ENCODE measurements at places on chromosomes 12 and 14. TPM values are rescaled to one million over a fixed set of nuclear protein-coding genes. Genes with fewer than 3 reads are reported as not detected.

- H3K4me1 ChIP-seq = no peaks in the 10 kb centered on the region
- H3K4me3 ChIP-seq = no peak overlapping the region
- H3K36me3 ChIP-seq = no peaks in the 10 kb centered on the region
Observed at GRCh38 chr12:76962099-76962498, 83.3 kb upstream of the CSRP2 start.

GRCh38 chr14:62436261-62436660 lies 609.0 kb downstream of the KCNH5 start:
- no peak overlapping the region for H3K4me3 ChIP-seq
- H3K4me1 ChIP-seq = no peaks in the 10 kb centered on the region
- no peaks in the 10 kb centered on the region for H3K36me3 ChIP-seq
- DNase-seq = no peak
- H3K27me3 ChIP-seq = no peaks in the 10 kb centered on the region

PGF gene
- total RNA-seq = 34.4 TPM

DNA sequence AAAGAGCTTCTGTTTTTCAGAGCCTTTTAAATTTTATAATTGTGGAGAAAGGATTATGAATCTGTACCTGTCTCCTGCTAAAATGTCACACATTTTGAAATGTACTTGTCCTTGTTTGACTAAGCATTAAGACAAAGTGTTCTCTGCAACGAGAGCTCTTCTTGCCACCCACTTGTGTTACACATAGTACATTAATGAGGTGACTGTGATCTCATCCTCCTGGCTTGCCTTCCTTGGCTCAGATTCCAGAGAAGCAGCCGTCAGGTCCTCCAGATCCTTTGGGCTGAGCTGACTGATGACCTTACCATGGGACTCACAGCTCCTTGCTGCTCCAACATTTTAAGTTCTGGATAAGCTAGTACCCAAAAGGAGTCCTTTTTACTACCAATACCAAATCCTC lies 81.4 kb downstream of the BBS10 start:
- no peaks in the 10 kb centered on the region for H3K36me3 ChIP-seq
- no peak overlapping the region for H3K27ac ChIP-seq
- H3K27me3 ChIP-seq = no peaks in the 10 kb centered on the region
- peak; percentile 6 for DNase-seq
- H3K4me1 ChIP-seq = peaks cover 3% of the 10 kb centered on the region
- no peak overlapping the region for H3K4me3 ChIP-seq

DNA sequence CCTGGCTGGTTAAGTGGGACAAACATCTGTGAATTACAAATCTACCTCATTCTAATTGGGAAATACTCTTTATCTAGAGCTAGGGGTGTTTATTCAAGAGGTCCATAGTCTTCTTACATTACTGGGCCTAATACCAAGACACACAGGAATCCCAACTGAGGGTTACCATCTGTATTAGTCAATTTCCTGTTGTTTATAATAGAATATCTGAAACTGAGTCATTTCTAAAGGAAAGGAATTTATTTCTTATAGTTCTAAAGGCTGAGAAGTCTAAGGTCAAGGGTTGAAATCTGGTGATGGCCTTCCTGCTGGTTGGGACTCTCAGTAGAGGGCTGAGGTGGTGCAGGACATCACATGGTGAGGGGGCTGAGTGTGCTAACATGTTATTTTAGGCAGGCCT lies 36.0 kb downstream of the RTRAF start:
- H3K36me3 ChIP-seq = peaks cover 26% of the 10 kb centered on the region
- DNase-seq = no peak
- H3K4me1 ChIP-seq = peaks cover 19% of the 10 kb centered on the region
- H3K27me3 ChIP-seq = no peaks in the 10 kb centered on the region
- no peak overlapping the region for H3K4me3 ChIP-seq

GRCh38 chr12:77774761-77775160 lies 55.9 kb upstream of the NAV3 start:
- no peak overlapping the region for H3K4me3 ChIP-seq
- H3K4me1 ChIP-seq = no peaks in the 10 kb centered on the region
- H3K36me3 ChIP-seq = no peaks in the 10 kb centered on the region
- no peak for DNase-seq
- H3K27ac ChIP-seq = no peak overlapping the region
- H3K27me3 ChIP-seq = no peaks in the 10 kb centered on the region

GRCh38 chr12:38516418-38516817 lies 199.8 kb downstream of the ALG10B start:
- DNase-seq = no peak
- H3K36me3 ChIP-seq = no peaks in the 10 kb centered on the region
- no peak overlapping the region for H3K4me3 ChIP-seq
- no peaks in the 10 kb centered on the region for H3K4me1 ChIP-seq

DNA sequence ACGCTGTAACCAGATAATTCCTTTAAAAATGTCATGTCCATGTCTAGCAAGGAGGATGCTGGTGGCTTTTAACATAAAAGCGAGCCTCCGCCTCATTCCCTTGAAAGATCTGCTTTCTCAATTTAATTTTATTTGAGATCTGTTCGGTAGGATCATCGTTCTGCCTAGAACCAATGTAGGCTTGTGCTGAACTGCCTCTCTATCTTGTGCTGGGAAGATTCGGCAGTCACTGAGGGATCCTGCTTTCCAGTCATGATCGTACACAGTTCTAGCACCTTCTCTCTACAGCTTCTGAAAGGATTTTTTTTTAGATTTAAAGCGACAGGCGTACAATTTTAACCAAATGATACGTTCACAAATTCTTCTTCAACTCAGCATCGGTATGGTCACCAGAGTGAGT lies 54.3 kb downstream of the PEBP1 start:
- no peaks in the 10 kb centered on the region for H3K36me3 ChIP-seq
- H3K4me1 ChIP-seq = no peaks in the 10 kb centered on the region
- no peaks in the 10 kb centered on the region for H3K27me3 ChIP-seq
- H3K27ac ChIP-seq = peak overlapping the region; percentile 25
- H3K4me3 ChIP-seq = no peak overlapping the region
- no peak for DNase-seq

GRCh38 chr12:105201299-105201698 lies 34.7 kb downstream of the APPL2 start:
- no peak for DNase-seq
- no peaks in the 10 kb centered on the region for H3K27me3 ChIP-seq
- no peaks in the 10 kb centered on the region for H3K4me1 ChIP-seq

DNA sequence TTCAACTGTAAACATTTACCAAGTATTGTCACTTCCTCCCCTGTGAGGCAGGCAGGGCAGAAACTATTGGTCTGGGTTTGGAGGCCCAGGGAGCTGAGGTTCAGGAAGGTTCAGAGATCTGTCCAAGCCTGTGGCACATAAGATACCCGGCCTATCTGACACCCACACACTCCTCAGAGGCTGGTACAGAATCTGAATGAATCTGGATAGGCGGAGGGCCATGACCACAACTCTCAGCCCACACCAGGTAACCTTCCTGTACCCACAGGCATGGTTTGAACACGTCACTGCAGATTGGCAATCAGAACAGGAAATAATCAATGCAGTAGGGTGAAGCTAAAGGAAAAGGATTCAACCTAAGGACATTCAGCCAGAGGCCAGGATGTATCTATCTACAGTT lies 92.8 kb upstream of the TMCC3 start:
- H3K36me3 ChIP-seq = no peaks in the 10 kb centered on the region
- no peaks in the 10 kb centered on the region for H3K4me1 ChIP-seq
- H3K27ac ChIP-seq = no peak overlapping the region
- H3K27me3 ChIP-seq = no peaks in the 10 kb centered on the region
- H3K4me3 ChIP-seq = no peak overlapping the region

- H3K27ac ChIP-seq = peak overlapping the region; percentile 55
- no peaks in the 10 kb centered on the region for H3K27me3 ChIP-seq
- H3K36me3 ChIP-seq = no peaks in the 10 kb centered on the region
- peak; percentile 75 for DNase-seq
Observed at GRCh38 chr14:24938593-24938992, 111.4 kb downstream of the STXBP6 start.

FOXN4 gene
- total RNA-seq = not detected

- H3K4me1 ChIP-seq = peaks cover 61% of the 10 kb centered on the region
- no peak overlapping the region for H3K4me3 ChIP-seq
- H3K27me3 ChIP-seq = no peaks in the 10 kb centered on the region
- no peak for DNase-seq
- H3K36me3 ChIP-seq = peaks cover 33% of the 10 kb centered on the region
Observed at GRCh38 chr14:24434036-24434435, 4.3 kb downstream of the KHNYN start.

KCNC2 gene
- total RNA-seq = not detected

All from thyroid gland (tissue), 4 donors.